ENCODE measurements at places on chromosomes 12 and 14.

DNA sequence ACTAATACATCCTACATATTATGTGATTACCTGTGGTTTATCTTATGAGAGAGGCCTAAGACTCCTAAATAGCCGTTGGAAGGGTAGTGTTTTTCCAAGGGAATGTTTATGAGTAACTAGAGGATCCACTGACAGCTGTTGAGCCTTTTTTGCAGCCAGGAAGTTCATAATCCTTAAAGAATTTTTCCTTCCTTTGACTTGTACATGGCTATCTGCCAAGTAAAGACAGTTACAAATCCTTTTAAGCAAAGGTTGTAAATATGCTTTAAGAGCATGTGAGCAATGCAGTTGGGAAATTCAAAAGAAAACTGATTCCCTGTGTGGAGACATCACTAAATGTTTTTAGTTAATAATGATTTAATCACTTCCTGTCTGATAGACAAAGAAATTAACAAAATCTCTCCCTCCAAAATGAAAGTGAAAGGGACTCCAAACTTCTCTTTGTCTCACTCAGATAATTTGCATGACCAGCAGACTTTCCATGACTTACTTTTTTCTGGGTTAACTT lies 333.8 kb downstream of the PDZRN4 start:
- peak; percentile 42 for DNase-seq

- peak; percentile 17 for DNase-seq
Measured at GRCh38 chr12:105109465-105110212, 2.1 kb downstream of the WASHC4 start.

DNA sequence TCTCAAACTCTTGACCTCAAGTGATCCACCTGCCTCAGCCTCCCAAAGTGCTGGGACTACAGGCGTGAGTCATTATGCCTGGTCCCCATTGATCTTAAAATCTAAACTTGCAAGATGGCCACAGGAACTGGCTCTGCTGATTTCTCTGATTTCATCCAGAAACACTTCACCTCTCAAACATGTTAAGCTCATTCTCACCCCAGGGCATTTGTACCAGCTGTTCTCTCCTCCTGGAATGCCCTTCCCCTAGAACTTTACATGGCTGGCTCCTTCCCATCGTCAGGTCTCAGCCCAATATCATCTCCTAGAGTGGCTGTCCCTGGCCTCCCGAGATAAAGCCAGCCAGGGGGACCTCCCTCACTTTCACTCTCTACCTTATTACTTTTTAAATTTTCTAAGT lies 5.3 kb upstream of the LRTM2 start:
- no peak for DNase-seq

- peak; percentile 89 for DNase-seq
Measured at GRCh38 chr14:68589447-68590200, 203.2 kb downstream of the ZFP36L1 start.

DNA sequence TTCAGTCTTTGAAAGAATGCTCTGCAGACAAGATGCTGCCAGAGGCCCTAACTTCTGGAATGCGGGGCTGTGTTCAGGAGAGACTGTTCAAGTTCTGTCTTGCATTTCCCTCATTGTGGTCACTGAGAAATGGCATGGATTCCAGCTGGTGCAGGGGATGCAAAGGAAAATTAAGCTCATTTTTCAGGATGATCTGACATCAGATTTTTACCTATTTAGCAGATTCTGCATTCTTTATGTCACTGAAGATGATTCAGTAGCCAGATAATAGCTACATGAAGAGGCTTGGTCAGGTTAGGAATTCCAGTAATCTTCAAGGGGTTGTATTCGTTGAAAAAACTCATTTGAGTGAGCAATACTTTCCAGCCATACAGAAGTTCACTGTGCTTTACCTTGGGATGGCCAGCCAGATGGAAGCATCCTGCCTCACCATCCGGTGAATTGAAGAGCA lies 16.1 kb upstream of the MFAP5 start:
- DNase-seq, result no peak

All from left kidney (tissue), 8 donors.